ENCODE measurements at places on chromosomes 5 and 9. TPM values are rescaled to one million over a fixed set of nuclear protein-coding genes. Genes with fewer than 3 reads are reported as not detected.

The ECSCR gene
- not detected for total RNA-seq

The HNRNPA0 gene
- total RNA-seq = 24.2 TPM

The CDH6 gene
- total RNA-seq = 9.4 TPM

The APBA1 gene
- total RNA-seq = 1.8 TPM

The MEIKIN gene
- total RNA-seq = not detected

The PRLR gene
- under 0.01 TPM for total RNA-seq

The TMEM232 gene
- total RNA-seq = 1.4 TPM

The CARD9 gene
- 5.1 TPM for total RNA-seq

The SLC30A5 gene
- total RNA-seq = 47.7 TPM

The MLANA gene
- total RNA-seq = under 0.01 TPM

The CATSPER3 gene
- 0.36 TPM for total RNA-seq

The NDUFA8 gene
- 17.0 TPM for total RNA-seq
